Hippocampal formation (tissue), 2 donors: ENCODE measurements at places on chromosomes 4 and X.

DNA sequence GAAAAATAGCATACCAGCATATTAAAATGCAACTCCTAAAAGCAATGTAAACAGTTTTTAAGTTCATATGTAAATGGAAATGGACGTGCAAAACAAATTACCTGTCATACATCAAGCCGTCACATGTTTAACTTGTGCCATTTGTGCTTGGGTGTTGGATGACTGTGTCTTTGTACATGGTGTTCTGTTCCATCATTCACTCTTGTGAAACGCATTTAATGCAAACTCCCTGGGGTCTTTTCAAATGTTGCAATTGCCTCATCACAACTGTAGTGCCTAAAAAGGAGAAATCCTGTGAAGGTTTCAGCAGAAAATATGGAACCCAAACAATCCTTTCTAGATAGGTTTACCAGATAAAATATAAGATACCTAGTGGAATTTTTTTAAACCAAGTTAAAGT, 52.4 kb downstream of the PHOX2B start:
- no peak for DNase-seq

- DNase-seq, result no peak
Measured at GRCh38 chr4:6771229-6771671, 11.3 kb upstream of the KIAA0232 start.

DNA sequence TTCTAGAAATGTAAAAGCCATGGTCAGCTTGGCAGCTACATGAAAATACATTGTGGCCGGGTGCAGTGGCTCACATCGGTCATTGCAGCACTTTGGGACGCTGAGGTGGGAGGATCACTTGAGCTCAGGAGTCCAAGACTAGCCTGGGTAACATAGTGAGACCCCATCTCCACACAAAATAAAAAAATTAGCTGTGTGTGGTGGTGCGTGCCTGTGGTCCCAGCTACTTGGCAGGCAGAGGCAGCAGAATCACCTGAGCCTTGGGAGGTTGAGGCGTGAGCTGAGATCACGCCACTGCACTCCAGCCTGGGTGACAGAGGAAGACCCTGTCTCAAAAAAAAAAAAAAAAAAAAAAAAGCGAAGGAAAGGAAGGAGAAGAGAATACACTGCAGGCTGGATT, 29.0 kb downstream of the RNF212 start:
- DNase-seq, result no peak

DNA sequence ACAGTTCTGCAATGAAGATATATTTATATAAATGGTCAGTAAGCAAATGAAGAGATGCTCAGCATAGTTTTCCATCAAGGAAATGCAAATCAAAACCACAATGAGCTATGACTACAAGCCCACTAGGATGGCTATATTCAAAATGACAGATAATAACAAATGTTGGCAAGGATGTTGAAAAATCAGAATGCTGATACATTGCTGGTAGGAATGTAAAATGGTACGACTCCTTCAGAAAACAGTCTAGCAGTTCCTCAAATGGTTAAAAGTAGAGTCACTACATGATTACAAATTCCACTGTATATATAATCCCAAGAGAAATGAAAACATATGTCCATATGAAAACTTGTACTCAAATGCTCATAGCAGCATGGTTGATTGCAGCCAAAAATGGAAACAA, 425.0 kb upstream of the ATOH1 start:
- no peak for DNase-seq

- no peak for DNase-seq
Measured at GRCh38 chrX:65841263-65841662, 173.8 kb downstream of the MSN start.

- no peak for DNase-seq
Measured at GRCh38 chr4:13539619-13540445, 4.5 kb downstream of the NKX3-2 start.

DNA sequence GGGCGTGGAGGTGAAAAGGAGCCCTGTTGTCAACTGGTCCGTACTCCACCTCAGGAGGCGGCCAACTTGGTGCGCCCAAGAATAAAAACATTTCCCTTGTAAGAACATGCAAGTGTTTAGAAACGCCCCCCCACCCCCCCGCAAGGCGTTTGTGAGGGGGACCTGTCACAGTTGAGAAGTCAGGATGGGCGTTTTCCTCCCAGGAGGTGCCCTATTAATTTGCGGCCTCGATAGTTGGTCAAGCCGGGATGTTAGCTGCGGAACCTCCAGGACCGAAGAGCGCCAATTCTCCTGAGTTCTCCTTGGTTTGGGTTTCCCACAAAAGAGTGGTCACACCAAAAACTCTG, 651 bp upstream of the SAP30 start:
- DNase-seq, result no peak

- DNase-seq, result no peak
Measured at GRCh38 chr4:40395166-40395900, 60.2 kb downstream of the CHRNA9 start.

DNA sequence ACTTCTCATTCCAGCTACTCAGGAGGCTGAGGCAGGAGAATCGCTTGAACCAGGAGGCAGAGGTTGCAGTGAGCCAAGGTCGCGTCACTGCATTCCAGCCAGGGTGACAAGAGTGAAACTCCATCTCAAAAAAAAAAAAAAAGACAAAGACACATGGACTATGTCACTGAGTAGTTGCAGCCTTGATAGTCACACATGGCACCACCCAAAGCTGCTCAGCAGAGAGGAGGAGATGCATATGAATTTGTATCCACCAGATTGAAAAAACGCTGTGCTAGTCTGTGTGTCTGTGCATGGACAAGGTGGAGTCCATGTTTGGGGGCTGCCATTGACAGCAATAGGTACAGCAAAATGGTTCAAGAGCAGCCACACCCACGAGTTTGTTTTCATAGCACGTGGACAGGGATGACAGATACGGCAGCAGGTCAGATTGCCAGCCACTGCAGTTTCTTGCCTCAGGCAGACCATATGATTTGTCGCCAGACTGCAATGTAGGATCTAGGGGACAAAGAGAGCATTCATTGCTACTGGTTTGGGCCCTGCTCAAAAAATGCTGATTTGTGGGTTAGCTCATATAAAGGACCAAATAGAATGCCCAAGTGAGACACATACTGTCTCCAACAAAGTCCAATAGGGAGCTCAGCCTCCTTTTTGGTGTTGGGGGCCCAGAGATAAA, 89.9 kb downstream of the CEP135 start:
- no peak for DNase-seq

DNA sequence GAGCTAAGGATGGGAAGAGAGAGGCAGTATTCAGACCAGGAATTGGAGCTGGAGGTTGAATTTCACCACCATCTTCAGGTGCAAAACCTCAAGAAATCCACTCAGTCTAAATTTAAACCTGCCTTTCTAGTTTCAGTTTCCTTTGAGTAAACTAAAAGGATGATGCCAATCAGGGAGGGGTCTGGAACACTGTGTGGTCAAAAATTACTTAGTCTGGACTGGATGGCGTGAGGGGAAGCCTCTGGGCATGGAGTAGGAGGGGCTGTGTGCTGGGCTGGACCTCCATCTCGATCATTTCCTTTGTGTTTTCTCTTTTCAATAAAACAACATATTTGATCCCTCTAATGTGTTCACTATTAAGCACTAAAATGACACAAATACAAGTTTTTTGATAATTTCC, 120.1 kb downstream of the GC start:
- DNase-seq, result no peak

DNA sequence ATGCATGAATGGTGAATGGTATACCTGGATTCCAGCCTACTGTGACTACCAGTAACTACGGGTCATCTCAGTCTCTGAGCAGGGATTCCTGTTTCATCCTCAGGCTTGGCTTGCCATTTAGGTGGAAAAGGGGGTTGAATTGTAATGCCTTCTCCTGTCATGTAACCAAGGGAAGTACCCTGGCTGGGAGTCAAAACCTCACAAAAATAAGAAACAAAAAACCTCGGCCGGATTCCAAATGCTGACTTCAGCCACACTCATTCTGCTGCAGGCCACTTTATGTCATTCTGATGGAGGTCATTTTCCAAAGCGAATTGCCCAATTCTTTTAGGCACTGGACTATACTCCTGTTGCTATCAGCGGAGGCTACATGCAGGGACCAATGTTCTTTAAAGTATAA, 324.7 kb downstream of the LDB2 start:
- DNase-seq, result no peak

GRCh38 chrX:153408221-153408721, 3.0 kb upstream of the ZFP92 start:
- DNase-seq, result no peak

DNA sequence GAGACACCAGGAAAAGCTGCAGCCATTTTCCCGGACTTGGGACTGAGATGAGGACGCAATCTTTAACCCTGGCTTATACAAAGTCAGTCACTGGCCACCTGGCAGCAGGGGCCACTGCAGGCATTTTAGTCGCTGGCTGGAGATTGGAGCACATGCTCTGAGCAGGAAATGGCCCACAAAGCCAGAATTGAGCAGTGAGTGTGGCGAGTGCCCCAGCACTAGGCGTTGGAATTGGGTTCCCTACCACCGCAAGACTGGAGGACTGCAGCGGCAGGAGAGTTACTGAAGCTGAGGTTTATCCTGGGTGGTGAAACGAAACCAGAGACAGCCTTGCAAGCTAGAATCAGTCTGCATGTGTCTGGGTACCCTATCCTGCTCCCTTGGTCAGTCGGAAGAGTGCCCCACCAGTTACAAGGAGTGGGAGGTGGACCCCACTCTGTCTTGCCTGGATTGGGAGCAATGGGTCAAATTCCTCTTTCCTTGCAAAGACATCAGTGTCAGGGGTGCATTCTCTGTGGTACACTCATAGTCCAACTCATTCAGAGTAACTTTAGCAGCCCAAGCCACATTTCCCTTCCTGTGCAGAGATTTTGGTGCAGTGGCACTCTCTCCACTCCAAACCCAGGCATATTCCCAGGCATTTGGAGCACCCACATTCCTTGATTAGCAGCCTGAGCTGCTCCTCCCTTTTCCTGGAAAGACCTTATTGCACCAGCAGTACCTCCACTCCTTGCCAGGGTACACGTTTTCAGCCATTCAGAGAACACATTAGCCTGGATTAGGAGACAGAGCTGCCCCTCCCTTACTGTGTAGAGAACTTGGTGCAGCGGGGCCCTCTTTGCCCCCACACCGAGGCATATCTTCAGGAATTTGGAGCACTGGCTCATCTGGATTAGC, 36.7 kb upstream of the PLK4 start:
- DNase-seq, result no peak

GRCh38 chrX:111164728-111165127, 68.7 kb downstream of the PAK3 start:
- DNase-seq, result no peak

- DNase-seq, result no peak
Measured at GRCh38 chr4:140652601-140653000, 83.8 kb upstream of the UCP1 start.

GRCh38 chrX:9765072-9765736, 443 bp downstream of the GPR143 start:
- DNase-seq, result no peak

DNA sequence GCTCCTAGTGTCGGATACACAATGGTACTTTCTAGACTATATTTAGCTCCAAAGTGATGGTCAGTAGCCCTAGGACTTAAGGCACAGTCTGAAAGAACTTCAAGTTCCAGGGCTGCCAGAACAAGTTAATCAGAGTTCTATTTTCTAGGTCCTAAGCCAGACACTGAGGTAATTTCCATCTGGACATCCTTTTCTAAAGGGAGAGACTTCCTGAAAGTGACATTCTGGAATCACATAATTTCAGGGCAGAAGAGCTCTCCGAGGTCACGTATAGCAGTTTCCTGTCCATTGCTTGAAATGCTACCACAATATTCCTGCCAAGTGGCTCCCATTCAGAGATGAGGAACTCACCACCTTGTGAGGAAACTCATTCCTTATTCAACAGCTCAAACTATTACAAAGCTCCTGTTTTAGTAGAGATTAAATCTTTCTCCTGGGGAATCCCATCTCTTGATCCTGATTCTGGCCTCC, 117.9 kb downstream of the COL25A1 start:
- no peak for DNase-seq

DNA sequence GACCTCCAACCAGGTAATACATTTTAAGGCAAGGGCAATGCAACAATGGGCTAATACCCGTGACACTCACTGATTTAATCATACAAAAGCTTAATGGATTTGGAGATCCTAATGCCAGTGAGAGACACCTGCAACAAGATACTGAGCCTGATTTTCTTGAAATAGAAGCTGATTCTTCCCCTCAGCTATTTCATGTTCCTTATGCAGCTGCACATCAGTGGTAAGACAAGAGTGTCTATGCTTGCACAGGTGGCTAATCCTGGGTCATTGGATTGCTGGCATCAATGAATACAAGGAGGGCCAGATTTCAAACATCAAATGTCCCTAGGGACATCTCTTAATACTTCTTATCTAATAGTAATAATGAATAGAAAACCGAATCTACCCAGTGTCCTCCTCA, 139.7 kb downstream of the PPARGC1A start:
- DNase-seq, result no peak

- DNase-seq, result no peak
Measured at GRCh38 chr4:126409746-126410145, 1095.0 kb downstream of the FAT4 start.

DNA sequence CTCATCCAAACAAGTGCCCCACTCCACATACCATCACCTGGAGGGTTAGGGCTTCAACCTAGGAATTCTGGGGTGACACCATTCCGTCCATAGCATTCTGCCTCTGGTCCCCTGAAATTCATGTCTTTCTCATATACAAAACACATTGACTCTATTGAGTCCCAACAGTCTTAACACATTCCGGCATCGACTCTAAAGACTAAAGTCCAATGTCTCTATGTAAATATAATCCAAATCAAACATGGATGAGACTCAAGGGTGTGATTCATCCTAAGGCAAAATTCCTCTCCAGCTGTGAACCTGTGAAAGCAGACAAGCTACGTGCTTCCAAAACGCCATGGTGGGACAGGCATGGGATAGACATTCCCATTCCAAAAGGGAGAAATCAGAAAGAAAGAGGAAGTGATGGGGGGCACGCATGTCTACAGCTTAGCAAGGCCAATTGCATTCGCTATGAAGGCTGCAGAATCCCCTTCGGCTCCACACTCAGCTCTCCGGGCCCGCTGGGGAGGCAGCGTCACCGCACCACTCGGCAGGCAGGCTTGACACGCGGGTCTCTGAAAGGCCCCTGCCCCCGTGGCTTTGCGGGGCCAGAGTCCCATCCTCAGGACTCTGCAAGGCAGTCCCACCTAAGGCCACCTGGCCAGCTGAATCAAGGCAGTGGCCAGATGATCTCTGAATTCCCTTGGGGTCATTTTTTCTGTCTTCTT, 53.2 kb downstream of the ADRA2C start:
- no peak for DNase-seq

- no peak for DNase-seq
Measured at GRCh38 chr4:102717448-102718092, 43.2 kb downstream of the MANBA start.

- no peak for DNase-seq
Measured at GRCh38 chr4:13527981-13528820, 16.1 kb downstream of the NKX3-2 start.
